ENCODE measurements at places on chromosomes 13 and 19.

- no peak for DNase-seq
Observed at GRCh38 chr13:37344056-37344455, 238.6 kb upstream of the CSNK1A1L start.

DNA sequence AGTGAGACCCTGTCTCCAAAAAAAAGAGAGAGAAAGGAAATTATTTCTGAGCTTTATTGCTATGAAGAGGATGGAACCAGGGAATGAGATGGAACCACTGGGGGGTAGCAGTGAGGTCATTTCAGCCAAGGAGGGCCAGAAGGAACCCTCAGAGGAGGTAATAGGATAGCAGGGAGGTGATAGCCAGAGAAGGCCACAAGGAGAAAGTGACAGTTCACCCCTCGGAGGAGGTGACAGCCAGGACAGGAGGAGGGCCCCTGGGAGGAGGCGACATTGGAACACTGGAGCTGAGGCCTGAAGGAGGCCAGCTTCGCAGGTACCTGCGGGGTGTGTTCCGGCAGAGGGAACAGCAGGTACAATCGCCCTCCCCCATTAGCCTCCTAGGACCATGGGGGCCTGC is 675 bp upstream of the PGPEP1 start:
- DNase-seq, result no peak

- no peak for DNase-seq
Observed at GRCh38 chr13:112058519-112058873, 8.5 kb upstream of the SOX1 start.

DNA sequence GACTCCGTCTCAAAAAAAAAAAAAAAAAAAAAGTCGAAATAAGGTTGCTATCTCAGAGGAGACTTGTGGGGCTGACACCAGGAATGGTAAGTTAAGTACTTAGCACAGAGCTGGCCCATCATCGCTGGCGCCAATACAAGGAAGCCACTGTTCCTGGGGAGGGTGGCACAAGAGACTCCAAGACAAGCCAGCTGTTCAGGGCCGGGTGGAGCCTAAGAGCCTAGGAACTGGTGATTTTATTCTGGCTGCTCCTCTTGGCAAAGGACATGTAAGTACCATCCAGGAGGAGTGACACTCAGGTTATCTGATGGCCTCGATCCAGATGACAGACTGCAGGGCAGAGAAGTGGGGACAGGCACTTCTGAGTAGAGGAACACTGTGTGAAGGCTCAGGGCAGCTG is 3.8 kb downstream of the ELOF1 start:
- DNase-seq, result no peak

- no peak for DNase-seq
Observed at GRCh38 chr13:101265934-101266333, 150.4 kb downstream of the NALCN start.

All from NCI-H446 treated with DMSO at 0.1 percent for 48 hours (cell line).